ENCODE measurements at places on chromosomes 3 and 15.
A peak's percentile ranks its signal among the peaks of the same experiment; 100 is the strongest.

DNA sequence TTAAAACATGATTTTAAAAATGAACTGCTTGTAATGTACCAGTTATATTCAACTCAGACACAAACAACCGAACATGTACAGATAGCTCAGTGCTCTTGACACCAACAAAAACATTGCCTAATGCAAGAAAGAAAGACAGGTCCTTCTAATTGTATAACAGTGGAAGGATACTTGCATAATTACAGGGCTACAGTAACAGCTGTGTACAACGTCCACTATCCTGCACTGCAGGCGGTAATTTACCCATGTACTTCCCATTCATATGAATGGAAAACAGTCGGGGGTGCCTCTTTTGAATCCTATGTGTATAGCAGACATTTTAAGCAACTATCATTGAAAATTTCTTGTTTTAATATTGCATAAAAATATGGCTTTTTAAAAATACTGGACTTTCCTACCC lies 41.1 kb upstream of the PLSCR5 start:
- no peak for DNase-seq

- no peak for DNase-seq
Measured at GRCh38 chr3:158839966-158840365, 38.1 kb downstream of the MFSD1 start.

- no peak for DNase-seq
Measured at GRCh38 chr3:101938262-101938847, 89.0 kb downstream of the NFKBIZ start.

DNA sequence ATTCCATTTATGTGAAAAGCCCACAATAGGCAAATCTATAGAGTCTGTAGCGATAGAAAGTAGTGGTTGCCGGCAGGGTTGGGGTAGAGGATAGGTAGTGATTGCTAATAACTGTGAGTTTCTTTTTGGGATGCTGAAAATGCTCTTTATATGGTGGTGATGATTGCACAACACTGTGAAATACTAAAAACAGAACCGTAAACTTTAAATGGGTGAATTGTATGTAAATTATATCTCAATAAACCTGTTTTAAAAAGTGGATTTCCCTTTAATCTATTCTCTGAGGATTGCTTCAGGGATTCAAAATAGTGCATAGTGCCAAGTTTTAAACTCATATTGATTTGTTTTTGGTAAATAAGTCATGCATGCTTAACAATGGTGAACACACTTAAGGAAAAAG lies 140.2 kb downstream of the LPP start:
- DNase-seq, result no peak

- DNase-seq, result no peak
Measured at GRCh38 chr3:159910991-159911663, 77.5 kb upstream of the IL12A start.

- no peak for DNase-seq
Measured at GRCh38 chr15:78243491-78243941, 9.2 kb upstream of the ACSBG1 start.

- DNase-seq, result no peak
Measured at GRCh38 chr3:16721494-16721893, 116.3 kb upstream of the DAZL start.

GRCh38 chr3:10848261-10848660 lies 32.2 kb downstream of the SLC6A11 start:
- DNase-seq, result no peak

DNA sequence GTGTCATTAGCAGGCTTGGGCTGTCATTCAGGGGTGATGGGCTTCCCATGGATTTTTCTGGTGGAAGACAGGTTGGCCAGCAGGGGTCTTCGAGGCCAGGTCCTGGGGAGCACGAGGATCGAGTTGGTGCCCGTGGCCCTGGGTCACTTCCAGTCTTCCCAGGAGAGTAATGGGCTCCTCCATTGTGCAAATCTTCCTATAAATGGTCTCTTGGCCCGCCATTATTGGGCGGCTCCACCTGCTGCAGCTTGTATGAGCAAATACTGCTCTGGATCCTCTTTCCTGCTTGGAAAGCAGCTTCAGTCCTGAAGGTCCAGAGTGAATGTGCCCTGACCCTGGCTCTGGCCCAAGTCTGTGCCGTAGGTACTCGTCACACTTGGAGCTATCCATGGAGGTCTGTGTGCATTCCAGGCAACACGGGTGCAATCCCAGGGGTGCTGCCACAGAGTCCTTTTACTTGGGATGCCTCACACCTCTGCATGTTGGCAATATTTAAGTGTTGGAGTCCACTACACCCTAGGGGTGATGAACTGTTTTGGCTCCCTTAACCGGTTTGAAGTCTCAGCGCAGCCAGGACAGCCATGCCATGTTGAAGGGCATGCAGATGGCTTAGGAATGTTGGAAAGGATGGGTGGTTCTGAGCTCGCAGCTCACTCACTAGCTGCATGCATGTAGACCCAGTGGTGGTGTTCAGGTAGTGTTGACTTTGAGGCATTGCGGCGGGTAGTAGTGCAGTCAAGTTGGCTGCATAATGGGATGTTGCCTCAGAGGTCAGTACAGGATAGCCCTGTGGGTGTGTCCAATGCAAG lies 97.6 kb downstream of the SNRPN start:
- DNase-seq, result no peak

DNA sequence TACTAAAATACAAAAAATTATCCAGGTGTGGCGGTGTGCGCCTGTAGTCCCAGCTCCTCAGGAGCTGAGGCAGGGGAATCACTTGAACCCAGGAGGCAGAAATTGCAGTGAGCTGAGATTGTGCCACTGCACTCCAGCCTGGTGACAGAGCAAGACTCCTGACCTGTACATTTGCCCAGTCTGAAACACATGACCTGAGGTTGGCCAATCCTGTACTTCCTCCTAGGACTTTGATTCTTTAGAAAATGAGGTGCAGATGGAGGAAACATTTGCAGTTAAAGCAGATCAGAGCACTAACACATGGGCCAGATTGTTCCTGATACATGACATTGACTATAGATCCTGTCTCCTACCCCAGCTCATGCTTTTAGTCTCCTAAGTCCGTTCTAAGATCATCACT lies 28.9 kb upstream of the LPP start:
- DNase-seq, result no peak

GRCh38 chr3:150443331-150443741 lies 35.2 kb downstream of the TSC22D2 start:
- DNase-seq, result no peak

- no peak for DNase-seq
Measured at GRCh38 chr3:117811786-117812185, 1102.2 kb downstream of the TUSC7 start.

GRCh38 chr15:93941697-93942096 lies 289.7 kb upstream of the MCTP2 start:
- no peak for DNase-seq

DNA sequence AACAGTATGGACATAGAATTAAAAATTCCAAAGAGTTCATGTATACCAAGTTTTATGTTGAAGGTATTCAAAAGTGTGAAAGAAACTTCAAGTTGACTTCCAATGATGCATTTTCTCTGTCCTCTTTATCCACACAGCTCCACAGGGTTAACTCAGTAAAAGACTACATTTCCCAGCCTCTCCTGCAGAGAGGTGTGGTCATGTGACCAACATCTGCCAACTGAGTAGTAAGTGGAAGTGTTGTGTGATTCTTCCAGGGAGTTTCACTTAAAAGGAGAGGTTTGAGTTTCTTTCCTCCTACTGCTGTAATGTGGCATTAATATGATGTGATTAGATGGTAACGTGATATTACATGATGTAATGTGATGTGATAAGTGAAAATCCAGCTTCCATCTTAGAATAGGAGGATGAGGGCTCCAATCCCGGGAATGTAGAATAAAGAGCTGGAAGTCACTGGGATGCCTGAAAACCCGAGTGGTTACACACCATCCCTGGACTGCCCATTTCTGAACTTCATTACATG lies 280.6 kb downstream of the ARRDC4 start:
- DNase-seq, result no peak

DNA sequence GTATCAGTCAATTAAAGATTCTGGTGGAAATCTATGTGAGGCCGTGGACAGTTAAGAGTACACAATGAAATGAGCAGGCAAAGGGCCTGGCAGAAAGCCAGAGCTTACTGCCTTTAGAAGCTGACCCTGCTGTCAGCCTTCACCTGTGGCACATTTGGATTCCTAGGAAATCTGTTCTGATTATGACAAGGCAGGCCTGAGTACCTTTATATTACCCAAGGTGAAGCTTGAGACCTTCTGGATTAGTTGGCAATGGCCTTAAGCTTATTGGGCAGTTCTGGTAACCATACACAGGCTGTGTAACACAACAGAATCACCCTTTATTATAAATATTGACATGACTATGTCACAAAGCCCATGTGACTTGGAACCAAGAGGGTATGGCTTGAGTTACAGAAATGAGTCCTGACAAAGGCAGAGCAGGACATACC lies 43.2 kb downstream of the NBEAL2 start:
- DNase-seq, result no peak

DNA sequence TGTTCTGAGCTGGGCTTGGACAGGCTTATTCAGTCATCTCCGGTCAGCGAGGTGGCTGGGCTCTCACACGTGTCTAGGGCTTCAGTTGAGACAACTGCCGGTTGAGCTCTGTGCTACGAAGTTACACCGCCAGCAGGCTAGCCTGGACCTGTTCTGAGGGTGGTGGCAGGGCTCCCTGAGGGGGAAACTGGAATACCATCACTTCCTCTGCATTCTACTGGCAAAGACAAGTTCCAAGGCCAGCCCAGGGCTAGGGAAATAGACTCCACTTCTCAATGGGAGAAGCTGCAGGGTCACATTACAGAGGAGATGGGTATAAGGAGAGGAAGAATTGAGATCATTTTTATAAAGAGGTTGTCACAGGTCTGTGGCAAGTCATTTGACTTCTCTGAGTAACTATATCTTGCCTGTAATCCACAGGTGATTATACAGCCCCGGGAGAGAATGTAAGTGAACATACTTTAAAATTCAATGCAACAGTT lies 106.8 kb upstream of the IL12A start:
- no peak for DNase-seq

- DNase-seq, result no peak
Measured at GRCh38 chr15:56586206-56586605, 121.3 kb upstream of the MNS1 start.

DNA sequence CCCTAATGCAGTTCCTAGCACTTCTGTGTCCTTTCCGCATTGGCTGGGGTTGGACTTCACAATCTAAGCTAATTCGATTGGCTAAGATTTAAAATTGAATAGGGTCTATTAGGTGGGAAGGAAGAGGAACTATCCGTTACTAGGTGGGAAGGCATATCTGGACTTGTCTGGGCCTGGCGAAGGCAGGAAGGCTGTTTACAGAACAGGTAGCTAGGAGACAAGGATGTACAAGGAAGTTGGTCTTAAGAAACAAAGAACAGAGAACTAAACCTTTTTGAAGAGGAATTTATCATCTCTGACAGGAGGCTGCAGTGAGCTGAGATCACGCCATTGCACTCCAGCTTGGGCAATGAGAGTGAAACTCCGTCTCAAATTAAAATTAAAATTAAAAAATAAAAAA lies 17.3 kb upstream of the ATG7 start:
- no peak for DNase-seq

DNA sequence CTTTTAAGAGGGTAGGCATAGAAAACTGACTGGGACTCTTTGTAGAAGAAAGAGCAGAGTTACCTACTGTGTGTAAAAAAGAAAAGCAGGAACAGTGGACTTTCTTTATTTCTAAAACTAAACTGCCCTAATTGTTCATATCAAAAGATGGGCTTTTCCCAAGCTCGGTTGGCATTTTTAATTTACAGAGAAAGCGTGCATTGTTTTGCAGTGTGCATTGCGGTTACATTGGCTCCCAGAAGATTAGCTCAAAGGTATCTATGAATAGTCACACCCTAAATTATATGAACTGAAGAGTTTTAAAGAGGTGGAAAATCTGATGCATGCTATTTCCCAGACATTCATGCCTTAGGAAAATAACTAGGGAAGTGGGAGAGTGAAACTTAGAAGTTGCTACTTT lies 36.5 kb downstream of the MITF start:
- no peak for DNase-seq

- DNase-seq, result peak; percentile 81
Measured at GRCh38 chr3:38039101-38039898, at the start of gene DLEC1. Gene DLEC1 (plus strand): TSS chr3:38039208. CDS start chr3:38039226, 18 bp downstream.

GRCh38 chr3:118543832-118544231 lies 490.8 kb downstream of the IGSF11 start:
- DNase-seq, result no peak

- no peak for DNase-seq
Measured at GRCh38 chr3:30878862-30879261, 15.6 kb downstream of the GADL1 start.

GRCh38 chr3:153127788-153128187 lies 34.2 kb upstream of the RAP2B start:
- no peak for DNase-seq

DNA sequence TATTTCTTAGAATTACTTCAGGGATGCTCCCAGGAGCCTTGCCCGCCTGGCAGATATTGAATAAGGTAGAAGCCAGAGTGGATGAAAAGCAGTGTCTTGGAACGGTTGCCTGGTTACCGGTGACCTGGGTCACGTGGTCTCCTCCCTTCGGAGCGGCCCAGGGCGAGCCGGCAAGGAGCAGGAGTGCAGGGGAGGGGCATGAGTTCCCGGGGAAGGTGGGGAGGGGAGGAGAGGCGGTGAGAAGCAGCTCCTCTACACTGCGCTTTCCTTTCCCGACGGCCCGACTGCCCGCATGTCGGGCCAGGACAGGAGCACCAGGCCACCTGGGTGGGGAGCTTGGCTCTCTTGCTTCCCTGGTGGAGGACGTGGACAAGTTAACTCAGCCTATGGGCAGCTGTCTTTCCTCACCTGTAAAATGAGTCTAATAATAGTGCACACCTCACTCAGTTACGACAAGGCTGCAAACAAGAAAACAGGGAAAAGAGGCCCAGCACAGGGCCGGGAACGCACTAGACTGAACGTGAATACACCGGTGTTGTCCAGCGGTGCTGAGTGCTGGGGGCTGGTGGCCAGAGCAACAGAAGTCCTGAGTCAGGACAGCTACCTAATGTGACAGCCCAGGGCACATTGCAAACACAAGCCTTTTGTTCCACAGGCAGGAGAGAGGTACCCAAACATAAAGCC lies 198.3 kb downstream of the ADAMTS9 start:
- DNase-seq, result no peak

- no peak for DNase-seq
Measured at GRCh38 chr3:127305499-127306060, 17.7 kb upstream of the PRR20G start.

Data from T-helper 2 cell treated with Interferon-gamma antibody and Interleukin-4, amounts not matched to agents 5 μg/mL and 100 μg/mL, for 36 hours (primary cell).